ENCODE measurements at places on chromosomes 12 and 14. TPM values are rescaled to one million over a fixed set of nuclear protein-coding genes. Genes with fewer than 3 reads are reported as not detected.

ETFBKMT gene
- total RNA-seq: 3.1 TPM

SCN8A gene
- total RNA-seq: 13.6 TPM

ACRBP gene
- 0.78 TPM for total RNA-seq

SLCO1A2 gene
- not detected for total RNA-seq

ACOT6 gene
- not detected for total RNA-seq

RFLNA gene
- total RNA-seq: not detected

PDZRN4 gene
- total RNA-seq: not detected

CLEC4C gene
- not detected for total RNA-seq

GPR65 gene
- under 0.01 TPM for total RNA-seq

TMEM132C gene
- total RNA-seq: under 0.01 TPM

KRT84 gene
- total RNA-seq: not detected
